ENCODE measurements at places on chromosomes 16 and 17. TPM values are rescaled to one million over a fixed set of nuclear protein-coding genes. Genes with fewer than 3 reads are reported as not detected.

DNA sequence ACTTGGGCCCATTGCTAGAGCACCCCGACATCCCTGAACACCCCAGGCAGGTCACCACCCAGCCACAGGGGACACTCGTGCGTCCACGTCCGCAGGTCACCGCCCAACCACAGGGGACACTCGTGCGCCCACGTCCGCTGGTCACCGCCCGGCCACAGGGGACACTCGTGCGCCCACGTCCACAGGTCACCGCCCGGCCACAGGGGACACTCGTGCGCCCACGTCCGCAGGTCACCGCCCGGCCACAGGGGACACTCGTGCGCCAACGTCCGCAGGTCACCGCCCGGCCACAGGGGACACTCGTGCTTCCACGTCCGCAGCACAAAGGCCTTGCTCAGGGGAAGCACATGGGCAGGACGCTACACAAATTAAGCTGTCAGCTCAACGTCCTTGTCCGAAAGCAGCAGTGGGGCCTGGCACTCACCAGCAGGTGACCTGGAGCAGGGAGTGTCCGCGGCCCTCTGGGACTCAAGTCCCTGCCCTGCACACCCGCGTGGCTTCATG lies 17.7 kb downstream of the GALNS start:
- DNase-seq, result no peak

DNA sequence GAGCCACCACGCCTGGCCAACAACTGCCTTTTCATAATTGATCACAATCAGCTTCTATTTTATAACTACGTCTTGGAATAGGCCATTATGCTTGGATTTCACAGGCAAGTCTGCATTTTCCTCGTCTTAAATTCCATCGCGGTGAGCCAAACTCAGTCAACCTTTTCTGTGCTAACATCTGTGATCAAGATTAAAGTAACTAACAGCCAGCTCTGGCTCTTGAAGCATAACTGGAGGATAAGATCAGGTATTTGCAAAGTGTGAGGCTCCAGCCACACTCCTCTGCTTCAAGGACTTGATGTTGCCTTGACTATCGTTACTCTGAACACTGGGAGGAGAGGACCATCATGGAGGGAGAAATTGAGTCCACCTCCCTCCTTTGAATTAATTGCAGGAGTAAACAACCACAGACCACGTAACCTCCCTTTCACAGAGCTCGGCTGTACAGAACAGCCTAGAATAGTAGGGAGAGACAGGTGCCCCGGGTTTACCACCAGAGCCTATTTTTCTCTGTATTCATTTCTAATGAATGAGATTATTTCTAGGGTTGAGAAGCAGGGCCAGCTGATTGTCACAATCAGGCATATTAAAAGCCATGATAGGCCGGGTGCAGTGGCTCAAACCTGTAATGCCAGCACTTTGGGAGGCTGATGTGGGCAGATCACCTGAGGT lies 143.0 kb downstream of the XYLT1 start:
- DNase-seq, result no peak

- no peak for DNase-seq
Observed at GRCh38 chr16:57185446-57185944, 344 bp downstream of the PSME3IP1 start.

GRCh38 chr17:29347831-29348629 lies 42.1 kb upstream of the TAOK1 start:
- no peak for DNase-seq

DNA sequence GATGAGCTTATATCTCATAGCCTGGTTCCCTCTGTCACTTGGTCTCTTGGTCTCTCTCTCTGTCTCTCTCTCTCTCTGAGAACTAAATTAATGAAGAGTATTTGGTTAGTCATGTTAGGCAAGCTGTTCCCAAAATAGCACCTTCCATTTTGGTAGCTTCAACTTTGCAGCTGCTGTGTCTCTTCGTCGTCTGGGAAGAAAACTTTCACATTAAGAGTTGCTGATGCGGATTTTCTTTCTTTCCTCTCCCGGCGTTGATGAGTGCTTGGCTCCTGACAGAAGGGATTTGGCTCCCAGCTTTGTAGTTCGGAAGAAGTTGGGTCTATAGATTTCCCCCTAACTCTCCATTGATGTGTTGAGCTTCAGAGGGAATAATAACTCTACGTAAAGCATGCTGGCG lies at the start of gene RBFOX1:
Gene RBFOX1, plus strand, starts transcription at position 235 of the 400 bp plus-strand sequence.
- no peak for DNase-seq

- DNase-seq, result no peak
Observed at GRCh38 chr16:25747160-25747758, 55.5 kb downstream of the HS3ST4 start.

DNA sequence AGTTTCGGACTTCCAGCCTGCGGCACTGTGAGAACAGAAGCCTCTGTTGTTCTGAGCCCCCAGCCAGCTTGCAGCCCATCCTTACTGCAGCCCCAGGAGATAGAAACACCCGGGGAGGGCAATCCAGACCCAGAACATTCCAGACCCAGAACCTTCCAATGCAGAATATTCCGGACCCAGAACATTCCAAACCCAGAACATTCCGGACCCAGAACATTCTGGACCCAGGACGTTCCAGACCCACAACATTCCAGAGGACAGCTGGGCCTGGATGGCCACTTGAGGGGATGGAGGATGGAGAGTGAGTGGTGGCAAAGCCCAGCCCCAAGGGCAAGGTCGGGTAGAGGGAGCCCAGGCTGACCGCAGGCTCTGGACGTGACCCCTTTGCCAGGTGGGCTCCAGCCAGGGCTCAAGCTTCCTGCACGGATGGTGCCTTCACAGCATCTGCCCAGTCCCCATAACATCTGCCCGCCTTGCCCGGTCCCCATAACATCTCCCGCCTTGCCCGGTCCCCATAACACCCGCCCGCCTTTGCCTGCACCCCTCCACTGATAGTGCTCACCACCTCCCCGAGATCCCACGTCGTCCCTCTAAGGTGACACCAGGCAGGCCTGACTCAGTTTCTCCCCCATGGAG lies 3.5 kb downstream of the CBFA2T3 start:
- no peak for DNase-seq

GRCh38 chr17:44005527-44006271 lies 1.3 kb downstream of the NAGS start:
- peak; percentile 49 for DNase-seq

GRCh38 chr16:23754594-23755483 lies at the start of gene CHP2:
Gene CHP2 (plus strand): TSS chr16:23755026. CDS start chr16:23755050, 24 bp downstream.
- peak; percentile 9 for DNase-seq

DNA sequence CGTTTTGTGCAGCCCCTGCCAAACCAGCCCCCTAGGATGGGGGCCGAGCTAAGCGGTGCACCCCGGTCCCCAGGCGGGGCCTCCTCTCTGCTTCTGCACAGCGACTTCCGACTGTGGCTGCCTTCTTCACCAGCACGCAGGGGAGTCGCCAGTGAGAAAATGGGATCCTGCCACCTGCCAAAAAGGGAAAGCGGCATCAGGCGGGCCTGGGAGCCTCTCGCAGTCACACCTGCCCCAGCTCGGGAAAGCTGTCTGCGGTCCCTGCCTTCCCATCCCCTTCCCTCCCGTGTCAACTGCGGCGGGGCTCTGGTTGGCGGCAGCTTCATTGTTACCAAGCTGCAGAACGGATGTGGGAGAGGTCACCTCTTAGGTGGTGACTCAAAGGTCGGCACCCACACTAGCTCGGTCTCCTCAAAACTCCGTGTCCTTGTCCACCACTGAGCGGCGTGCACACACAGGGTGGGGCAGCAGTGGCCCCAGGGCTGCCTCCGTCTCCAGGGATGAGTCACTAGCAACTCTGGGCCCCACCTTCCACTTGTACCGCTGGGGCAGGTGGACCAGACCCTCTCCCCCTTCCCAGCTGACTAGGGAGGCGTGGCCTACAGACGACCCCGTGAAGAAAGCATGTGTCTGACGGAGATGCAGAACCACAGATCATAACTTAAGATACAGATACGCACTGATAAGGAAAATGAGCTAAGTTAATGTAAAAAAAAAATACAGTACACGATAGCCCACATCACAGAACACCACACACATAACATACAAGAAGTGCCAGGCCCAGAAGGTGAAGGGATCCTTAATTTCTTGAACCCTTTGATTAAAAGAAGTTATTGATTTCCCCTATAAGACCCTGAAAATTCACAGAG lies 1.5 kb upstream of the PCYT2 start:
- DNase-seq, result no peak

GRCh38 chr17:11130367-11130766 lies 110.6 kb upstream of the SHISA6 start:
- DNase-seq, result no peak

DNA sequence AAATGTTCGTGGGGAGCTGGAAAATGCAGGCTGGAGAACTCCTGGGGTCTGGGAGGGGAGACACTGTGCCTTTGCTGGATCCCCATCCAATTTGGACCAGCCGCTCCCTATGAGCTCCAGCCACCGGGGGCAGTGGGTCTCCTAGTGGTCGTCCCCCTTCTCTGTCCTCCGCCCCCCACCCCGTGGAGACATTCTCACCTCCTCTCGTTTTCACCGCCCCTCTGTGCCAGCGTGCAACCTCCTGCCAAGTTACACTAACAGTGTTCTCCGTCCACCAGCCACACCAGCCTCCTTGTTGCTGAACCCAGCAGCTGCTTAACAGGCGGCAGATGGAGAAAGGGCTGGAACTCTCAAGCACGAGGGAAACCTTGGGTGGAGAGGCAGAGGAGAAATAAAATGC lies 67.4 kb upstream of the SOX9 start:
- DNase-seq, result no peak

DNA sequence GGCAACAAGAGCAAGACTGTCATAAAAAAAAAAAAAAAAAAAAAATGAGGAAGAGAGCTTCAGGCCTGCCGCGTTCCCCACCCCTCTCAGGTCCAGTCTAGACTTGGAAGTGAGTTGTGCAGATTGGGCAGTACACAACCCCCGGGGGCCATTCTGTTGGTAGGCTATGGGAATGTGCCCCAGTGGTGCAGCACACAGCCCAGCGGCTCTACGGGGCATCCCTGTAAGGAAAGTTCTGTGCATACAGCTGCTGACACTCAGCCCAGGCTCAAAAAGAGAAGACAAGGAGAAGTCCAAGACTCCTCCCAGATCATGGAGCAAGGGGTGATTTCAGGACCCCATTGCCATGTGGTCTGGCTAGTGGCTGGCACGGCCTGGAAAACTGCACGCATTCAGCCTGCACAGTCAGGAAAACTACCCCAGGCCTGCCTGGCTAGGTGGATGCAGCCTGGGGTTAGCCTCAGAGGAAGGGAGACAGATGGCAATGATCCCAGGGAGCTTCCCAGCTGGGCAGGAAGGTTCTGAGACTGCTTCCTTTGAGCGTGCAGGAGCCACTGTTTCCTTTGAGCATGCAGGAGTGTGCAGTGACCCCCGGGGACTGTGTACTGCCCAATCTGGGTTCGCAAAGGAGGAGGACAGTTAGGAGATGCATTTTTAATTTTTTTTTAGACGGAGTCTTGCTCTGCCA lies 44.8 kb downstream of the PECAM1 start:
- no peak for DNase-seq

DNA sequence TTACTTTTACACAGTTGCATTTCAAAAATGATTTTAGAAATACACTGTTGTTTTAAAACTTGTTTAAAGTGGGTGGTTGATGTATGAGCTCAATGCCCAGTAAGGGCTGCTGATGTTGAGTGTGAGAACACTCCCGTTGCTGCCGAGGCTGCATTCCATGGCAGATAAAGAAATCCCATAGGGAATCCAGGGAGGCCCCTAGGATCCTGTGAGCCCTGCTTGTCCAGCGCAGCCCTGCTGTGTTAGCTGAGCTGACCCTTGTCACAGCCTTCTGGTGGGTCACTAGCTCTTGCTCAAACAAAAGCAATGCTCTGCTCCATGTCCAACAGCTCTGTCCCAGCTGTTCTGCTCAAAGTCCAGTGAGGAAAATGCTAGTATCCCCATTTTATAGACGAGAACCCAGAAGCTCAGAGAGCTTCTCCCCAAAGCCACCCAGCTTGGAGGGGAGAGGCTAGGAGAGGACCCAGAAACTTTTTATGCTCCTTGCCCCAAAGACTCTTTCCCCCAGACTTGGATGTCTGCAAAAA lies 18.6 kb upstream of the COL1A1 start:
- DNase-seq, result no peak

GRCh38 chr16:78443542-78444364 lies 344.3 kb downstream of the WWOX start:
- DNase-seq, result no peak

- DNase-seq, result no peak
Observed at GRCh38 chr17:73814075-73814474, 169.8 kb upstream of the SDK2 start.

DNA sequence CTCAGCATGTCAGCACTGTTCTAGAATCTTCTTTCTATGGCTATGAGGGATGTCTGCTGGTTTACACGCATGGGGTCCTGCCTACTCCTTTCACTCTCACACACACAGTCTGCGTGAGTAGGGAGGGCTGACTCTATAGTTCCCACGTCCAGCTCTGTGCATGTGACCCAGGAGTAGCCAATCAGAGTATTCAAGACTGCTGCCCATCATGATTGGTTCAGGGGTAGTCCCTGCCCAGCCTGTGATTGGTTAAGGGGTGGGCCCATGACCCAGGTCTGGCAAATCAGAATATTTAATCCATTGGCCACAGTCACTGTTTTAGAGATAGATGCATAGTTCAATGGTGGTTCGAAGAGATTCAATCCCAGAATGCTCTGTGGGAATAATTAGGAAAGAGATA lies 151.3 kb upstream of the IRX3 start:
- no peak for DNase-seq

- no peak for DNase-seq
Observed at GRCh38 chr16:49684696-49685095, 171.2 kb downstream of the ZNF423 start.

DNA sequence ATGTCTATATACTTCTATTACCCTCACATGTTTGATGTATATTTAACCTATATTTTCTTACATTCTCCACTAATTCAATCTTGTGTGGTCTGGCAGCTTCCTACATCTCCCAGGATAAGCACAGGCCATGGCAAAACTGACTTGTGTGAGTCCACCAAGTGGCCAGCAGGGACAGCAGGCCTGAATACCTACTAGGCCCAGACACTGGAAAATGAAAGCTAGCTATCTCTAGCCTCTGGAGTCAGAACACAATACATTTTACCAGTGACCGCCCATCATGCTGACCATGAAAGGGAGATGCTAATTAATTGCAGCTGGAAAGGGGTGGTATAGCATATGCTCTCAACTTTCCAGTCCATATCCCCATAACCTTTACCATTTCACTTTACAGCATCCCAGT lies 132.3 kb downstream of the PCTP start:
- DNase-seq, result no peak

- peak; percentile 76 for DNase-seq
Observed at GRCh38 chr16:30902029-30902972, 5.9 kb downstream of the CTF1 start.

Gene LITAFD
- total RNA-seq, result not detected

Gene CCT6B
- total RNA-seq, result 1.9 TPM

Gene KRT222
- 0.22 TPM for total RNA-seq

Gene STAT5A
- 121 TPM for total RNA-seq

Gene MEFV
- 0.12 TPM for total RNA-seq

Gene MMP25
- 0.99 TPM for total RNA-seq

Gene FOXN1
- not detected for total RNA-seq

Gene ADAD2
- 0.66 TPM for total RNA-seq

Gene RNF112
- 0.10 TPM for total RNA-seq
